CD4-positive, alpha-beta T cell treated with Interleukin-10 for 1 hour (primary cell): ENCODE measurements at places on chromosomes 7 and 10.

DNA sequence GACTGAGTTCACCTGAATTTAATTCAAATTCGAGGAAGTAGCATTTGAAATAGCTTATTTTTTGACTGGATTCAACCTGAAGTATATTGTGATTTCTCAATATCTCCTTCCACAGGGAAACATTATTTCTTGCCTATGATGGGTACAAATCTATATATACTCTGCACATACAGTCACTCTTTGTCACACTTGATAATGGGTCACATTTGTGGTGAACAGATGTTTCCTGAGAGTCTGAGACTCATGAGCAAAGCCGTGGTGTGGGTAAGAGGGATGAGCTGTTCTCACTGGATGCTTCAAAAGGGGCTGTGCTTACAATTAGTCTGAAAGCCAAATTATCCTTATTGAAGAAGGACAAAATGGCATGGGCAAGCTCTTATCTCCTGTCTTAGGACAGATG is 18.0 kb upstream of the TBXAS1 start:
- no peak for DNase-seq

DNA sequence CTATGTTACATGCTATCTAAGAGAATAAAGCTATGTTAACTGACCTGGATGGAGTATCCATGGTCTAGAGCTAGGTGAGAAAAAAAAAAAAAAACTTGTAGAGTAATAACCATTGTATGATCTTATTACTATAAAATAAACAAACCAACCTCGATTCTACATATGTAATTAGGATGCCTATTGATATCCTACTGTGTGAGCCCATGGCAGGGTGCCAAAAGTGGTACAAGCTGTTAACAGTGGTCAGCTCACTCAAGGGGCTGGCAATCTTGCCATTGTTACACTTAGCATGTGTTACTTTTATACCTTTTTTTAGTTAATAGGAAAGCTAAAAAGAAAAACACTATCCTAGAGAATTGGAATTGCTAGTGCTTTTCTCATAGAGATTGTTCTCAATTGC is 13.5 kb upstream of the IL6 start:
- DNase-seq, result no peak

- DNase-seq, result no peak
Observed at GRCh38 chr7:12475362-12476063, 71.8 kb upstream of the VWDE start.

- DNase-seq, result no peak
Observed at GRCh38 chr10:1411956-1412355, 325.4 kb downstream of the ADARB2 start.

DNA sequence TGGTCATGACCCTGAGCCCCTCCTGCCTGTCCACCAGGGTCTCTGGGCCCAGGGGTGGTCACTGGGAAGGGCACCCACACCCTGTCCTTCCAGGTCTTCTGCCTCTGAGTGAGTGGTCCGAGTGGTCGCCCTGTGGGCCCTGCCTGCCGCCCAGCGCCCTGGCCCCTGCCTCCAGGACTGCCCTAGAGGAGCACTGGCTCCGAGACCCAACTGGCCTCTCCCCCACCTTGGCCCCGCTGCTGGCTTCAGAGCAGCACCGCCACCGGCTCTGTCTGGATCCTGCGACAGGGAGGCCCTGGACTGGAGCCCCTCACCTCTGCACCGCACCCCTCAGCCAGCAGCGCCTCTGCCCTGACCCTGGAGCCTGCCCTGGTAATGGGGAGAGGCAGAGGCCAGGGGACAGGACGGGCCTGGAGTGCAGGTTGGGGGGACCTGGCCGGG is 13.9 kb upstream of the ZNF862 start:
- no peak for DNase-seq
